ENCODE measurements at places on chromosomes 3 and 15.
A peak's percentile ranks its signal among the peaks of the same experiment; 100 is the strongest.

- DNase-seq, result no peak
Measured at GRCh38 chr3:103406320-103406850, 971.6 kb downstream of the ZPLD1 start.

- no peak for DNase-seq
Measured at GRCh38 chr3:132569153-132569552, 27.9 kb upstream of the ACKR4 start.

DNA sequence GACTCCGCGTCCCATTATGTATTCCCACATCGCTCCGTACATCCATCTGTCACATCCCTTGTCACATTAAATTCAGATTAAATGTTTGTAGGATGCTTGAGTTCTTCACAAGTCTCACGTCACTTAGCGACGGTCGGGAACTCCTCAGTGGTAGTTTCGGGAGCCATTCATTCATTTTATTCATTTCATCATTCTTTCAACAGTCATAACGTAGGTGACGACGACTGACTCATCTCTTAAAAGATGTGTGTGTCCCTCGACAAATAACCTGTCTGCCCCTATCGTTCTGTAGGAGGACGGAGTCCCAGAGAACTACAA lies 272 bp upstream of the SRPRB start:
- no peak for DNase-seq

DNA sequence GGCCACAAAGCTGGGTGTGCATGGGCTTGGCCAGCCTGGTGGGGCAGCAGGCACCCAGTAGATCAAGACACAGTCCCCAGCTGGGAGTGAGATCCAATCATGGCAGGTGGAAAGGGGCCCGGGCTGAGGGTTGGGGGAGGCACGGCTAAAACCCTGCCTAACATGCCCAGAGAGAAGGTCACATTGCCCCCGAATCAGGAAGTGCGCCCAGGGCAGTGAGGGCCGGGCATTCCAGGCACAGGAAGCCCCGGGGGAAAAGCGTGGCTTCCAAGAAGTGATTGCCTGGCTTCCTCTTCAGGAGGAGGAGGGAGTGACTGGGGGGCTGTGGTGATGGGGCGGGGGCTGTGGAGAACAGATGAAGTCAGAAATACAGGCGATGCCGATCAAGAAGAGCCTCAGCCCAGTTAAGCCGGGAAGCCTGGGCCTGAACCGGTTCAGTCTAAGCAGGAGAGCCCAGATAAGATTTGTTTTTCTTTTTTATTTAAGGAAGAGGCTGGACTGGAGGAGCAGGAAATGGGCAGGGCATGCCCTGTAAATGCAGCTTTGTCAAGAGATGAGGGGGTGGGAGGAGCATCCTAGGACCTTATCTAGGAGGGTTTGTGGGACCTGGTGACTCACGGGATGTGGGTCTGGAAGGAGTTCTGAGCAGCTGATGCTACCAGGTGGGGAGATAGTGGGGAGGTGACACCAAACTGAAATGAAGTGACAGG lies 83.9 kb downstream of the CHSY1 start:
- DNase-seq, result no peak

GRCh38 chr15:67389975-67390374 lies 131.0 kb upstream of the C15orf61 start:
- DNase-seq, result no peak

DNA sequence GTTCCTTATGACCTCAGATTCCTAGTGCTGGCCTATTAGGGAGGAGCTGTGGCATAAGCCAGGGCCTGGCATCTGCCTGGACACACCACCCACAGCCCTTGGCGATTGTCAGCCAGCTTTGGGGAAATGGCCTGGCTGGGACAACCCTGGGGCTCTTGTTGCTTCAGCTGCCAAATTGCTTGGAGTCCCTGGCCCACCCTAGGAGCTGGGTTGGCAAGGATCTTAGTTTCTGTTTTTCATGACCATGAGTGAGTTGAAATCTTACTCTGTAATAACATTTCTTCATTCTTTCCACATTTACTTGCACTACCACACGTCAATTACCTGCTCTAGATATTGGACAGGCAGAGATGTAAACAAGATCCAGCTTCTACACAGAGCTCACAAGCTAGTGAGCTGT lies 1.9 kb upstream of the MYZAP start:
- DNase-seq, result no peak

DNA sequence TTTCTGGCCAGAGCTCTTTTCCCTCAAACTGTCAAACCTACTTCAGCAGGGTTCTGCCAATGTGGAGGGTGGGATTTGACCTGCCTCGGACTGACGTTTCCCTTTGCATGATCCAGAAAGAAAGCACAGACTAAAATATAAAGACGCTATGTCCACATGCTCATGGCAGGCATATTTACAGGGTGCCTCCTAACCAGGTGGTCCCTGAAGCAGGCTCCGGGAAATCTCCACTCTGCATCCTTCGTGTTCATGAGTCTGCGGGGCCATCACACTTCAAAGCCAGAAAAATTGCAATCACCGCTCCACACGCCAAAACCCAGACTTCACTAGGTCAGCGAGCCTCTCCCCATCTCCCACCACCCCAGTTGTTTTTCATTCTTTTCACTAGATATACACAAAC lies 143.3 kb upstream of the IGF1R start:
- no peak for DNase-seq

- DNase-seq, result no peak
Measured at GRCh38 chr15:37107071-37107743, 6.9 kb upstream of the MEIS2 start.

DNA sequence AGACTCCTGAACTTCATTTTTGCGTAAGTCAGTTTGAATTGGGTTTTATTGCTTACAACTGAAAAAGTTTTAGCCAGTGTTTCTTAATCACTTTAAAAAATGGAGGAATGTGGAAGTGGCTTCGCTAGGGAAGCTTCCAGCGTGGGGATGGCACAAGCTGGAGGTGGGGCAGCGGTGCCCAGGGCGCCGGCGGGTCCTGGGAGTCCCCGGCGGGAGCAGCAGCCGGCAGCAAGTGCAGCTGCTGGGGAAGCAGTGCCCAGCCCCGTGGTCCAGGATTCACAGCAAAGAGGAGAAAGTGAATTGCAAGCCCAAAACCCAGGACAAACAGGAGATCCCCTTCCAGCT lies 301.8 kb upstream of the PROK2 start:
- no peak for DNase-seq

- DNase-seq, result no peak
Measured at GRCh38 chr3:113664523-113665094, 31.8 kb downstream of the USF3 start.

DNA sequence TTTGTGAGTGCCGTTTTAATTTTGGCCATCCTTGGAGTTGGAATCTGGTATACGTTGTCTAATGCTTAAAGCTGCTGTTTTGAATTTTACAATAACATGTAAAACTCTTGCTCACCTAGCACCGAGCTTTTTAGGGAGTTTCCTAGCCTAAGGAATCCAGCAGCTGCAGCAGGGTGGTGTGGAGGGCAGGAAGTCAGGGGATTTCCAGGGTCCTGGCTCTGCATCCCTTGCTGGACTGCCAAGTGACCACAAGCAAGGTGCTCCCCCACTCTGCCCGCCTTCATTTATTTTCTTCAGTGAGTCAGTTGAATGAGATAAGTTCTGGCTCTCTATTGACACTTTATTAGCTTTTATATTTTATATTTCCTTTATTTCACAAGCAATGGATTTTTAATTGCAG lies 113.7 kb downstream of the ATG7 start:
- DNase-seq, result no peak

DNA sequence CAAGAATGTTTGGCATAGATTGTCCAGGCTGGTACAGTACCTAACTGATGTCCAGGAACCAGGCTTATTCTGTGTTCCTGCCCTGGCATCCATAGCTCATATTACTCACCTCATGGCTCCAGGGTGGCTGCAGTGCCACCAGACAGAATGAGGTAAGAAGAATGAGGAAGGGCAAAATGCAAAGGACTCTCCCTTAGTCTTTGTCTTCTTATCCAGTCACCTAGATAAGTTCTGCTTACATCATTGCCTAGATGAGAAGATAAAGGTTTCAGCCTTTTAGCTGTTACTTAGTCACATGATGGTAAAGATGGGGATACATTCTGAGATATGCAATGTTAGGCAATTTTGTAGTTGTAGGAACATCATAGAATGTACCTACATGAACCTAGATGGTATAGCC lies 45.8 kb downstream of the CHP1 start:
- no peak for DNase-seq

GRCh38 chr3:13716540-13717221 lies 163.2 kb downstream of the WNT7A start:
- peak; percentile 6 for DNase-seq

GRCh38 chr3:72077473-72078259 lies 292.7 kb upstream of the PROK2 start:
- DNase-seq, result no peak

DNA sequence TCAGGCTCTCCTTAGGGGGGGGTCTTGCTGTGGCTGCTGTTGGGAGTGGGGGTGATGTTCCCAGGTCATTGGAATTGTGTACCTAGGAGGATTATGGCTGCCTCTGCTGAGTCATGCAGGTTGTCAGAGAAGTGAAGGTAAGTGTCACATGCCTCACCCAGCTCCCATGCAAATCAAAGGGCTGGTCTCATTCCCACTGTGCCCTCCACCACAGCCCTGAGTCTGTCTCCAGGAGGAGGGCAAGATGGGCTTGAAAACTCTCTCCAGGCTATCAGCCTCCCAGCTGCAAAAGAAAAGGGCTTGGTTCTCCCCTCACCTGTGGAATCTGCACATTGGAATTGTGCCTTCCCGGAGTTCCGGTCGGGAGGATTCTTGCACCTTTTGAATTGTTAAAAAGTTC lies 580.5 kb downstream of the NSUN3 start:
- no peak for DNase-seq

DNA sequence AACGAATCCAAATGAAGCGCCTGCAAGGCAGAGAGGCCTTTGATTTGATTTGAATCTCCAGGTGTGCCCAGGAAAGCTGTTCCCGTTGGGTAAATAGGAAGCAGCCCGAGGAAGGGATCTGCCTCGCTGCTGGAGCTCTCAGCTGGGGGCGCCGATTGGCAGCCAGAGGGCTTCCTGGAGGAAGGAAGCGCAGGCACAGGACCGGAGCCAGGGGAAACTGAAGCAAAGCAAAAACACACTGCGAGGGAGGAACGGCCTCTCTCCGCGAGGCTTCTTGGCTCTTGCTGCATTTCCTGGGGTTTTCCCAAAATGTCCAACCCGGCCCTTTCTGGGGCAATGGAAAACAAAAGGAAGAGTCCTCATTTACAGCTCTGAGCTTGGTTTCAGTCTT lies 80.3 kb downstream of the TMEM266 start:
- no peak for DNase-seq

DNA sequence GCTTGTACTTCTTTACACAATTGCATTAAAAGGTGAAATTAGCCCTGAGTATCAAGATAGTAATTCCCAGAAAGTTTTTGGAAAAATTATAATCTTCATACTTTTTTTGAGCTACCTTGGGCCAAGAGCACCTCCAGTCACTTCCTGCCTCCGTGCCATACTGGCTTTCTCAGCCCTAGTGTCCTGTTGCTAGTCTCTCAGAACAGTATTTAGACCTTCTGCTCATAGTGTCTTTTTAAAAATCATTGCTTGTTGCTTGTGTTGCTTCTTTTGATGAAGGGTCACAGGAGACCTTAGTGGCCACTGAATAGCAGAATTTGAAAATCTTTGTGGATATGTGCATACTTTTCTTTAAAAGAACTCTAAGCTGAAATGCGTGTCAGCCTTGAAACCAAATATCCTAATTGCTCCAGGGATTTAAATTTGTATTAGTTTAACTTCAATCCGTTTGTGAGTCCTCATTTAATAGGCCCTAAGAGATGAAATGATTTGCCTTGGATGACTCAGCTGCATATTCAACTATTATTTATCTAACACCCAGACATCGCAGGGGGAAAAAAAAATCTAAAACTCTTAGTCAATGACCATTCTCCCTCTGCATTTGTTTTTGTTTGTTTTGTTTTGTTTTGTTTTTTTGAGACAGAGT lies 29.1 kb upstream of the LXN start:
- DNase-seq, result no peak

GRCh38 chr15:74564182-74564581 lies 23.2 kb downstream of the ARID3B start:
- no peak for DNase-seq

- DNase-seq, result no peak
Measured at GRCh38 chr3:185507883-185508282, 9.0 kb upstream of the TMEM41A start.

GRCh38 chr3:52190294-52191074 lies 7.5 kb upstream of the ALAS1 start:
- DNase-seq, result no peak

- DNase-seq, result no peak
Measured at GRCh38 chr3:66922058-66922457, 76.0 kb upstream of the KBTBD8 start.

GRCh38 chr3:122023335-122023910 lies 1.4 kb upstream of the ILDR1 start:
- no peak for DNase-seq

- DNase-seq, result no peak
Measured at GRCh38 chr3:129378949-129379348, 49.5 kb downstream of the EFCAB12 start.

All from progenitor cell of endocrine pancreas (in vitro differentiated cells).